Left lung (tissue), 14 donors: ENCODE measurements at places on chromosomes 11 and 22.

DNA sequence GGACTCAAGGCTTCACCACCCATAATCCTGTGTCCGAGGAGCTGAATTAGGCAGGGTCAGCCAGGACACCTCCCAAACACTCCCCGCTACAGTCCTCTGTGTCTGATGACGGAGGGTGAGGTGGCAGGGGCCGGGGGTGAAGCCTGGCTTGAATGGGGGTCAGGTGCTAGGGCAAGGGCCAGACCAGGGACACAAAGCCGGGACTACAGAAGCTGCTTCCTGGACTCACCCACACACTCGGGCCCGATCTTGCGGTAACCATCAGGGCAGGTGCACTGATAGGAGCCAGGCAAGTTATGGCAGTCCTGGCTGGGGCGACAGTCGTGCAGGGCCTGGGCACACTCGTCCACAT, 2.3 kb downstream of the EFEMP2 start:
- DNase-seq: no peak
- H3K27ac ChIP-seq: no peak overlapping the region
- H3K4me3 ChIP-seq: no peak overlapping the region
- H3K4me1 ChIP-seq: no peaks in the 10 kb centered on the region
- peaks cover 34% of the 10 kb centered on the region for H3K36me3 ChIP-seq

DNA sequence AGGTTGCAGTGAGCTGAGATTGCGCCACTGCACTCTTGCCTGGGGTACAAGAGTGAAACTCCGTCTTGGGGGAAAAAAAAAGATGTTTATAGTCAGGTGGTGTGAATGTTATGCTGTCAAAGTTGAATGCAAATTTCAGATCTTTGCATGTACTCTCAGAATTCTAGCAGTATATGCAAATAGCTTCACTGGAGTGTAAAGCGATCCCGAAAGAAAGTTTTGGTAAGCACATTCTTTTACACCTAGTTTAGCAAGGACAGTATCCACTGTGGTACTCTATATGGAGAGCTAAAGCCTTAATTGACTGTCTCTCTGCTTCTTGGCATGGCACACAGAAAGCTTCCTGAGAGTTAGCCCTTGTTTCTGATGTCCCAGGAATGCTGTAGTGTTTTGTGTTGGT, 4.0 kb downstream of the JAM3 start:
- H3K4me1 ChIP-seq: no peaks in the 10 kb centered on the region
- peaks cover 12% of the 10 kb centered on the region for H3K27me3 ChIP-seq
- H3K4me3 ChIP-seq: no peak overlapping the region
- no peak for DNase-seq
- no peaks in the 10 kb centered on the region for H3K36me3 ChIP-seq
- no peak overlapping the region for H3K27ac ChIP-seq

GRCh38 chr11:76026862-76027261, 179.4 kb downstream of the WNT11 start:
- H3K27me3 ChIP-seq: no peaks in the 10 kb centered on the region
- no peak overlapping the region for H3K4me3 ChIP-seq
- no peak for DNase-seq
- no peak overlapping the region for H3K27ac ChIP-seq

- H3K4me1 ChIP-seq: no peaks in the 10 kb centered on the region
- no peak for DNase-seq
- H3K27ac ChIP-seq: no peak overlapping the region
These were observed 92.3 kb downstream of the ANO3 start for GRCh38 chr11:26424255-26424654.

GRCh38 chr22:46066691-46067090, 83.6 kb upstream of the PPARA start:
- peak; percentile 25 for DNase-seq
- peak overlapping the region; percentile 97 for H3K27ac ChIP-seq
- H3K4me1 ChIP-seq: peaks cover 23% of the 10 kb centered on the region
- no peaks in the 10 kb centered on the region for H3K27me3 ChIP-seq

- no peak overlapping the region for H3K27ac ChIP-seq
- DNase-seq: peak; percentile 3
- H3K27me3 ChIP-seq: peaks cover 81% of the 10 kb centered on the region
- peaks cover 3% of the 10 kb centered on the region for H3K4me1 ChIP-seq
- no peaks in the 10 kb centered on the region for H3K36me3 ChIP-seq
These were observed 1.5 kb downstream of the SULT4A1 start for GRCh38 chr22:43860831-43861230.

GRCh38 chr11:93905384-93905783, 55.0 kb upstream of the VSTM5 start:
- H3K27ac ChIP-seq: no peak overlapping the region
- no peak for DNase-seq
- no peaks in the 10 kb centered on the region for H3K4me1 ChIP-seq
- H3K27me3 ChIP-seq: no peaks in the 10 kb centered on the region
- no peaks in the 10 kb centered on the region for H3K36me3 ChIP-seq
- no peak overlapping the region for H3K4me3 ChIP-seq

DNA sequence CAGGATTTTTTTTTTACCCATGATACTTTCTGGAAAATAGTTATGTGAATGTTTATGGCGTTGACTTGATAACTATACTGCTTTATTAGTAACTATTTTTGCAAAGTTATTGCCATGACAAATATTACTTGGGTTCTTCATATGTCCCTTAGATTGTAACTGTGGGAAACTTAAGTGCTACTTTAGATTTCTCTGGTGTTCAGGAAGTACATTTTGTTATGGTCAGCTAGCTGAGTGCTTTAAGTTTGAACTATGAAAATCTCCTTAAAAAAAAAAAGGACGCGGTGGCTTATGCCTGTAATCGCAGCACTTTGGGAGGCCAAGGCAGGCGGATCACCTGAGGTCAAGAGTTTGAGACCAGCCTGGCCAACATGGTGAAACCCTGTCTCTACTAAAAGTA, 42.8 kb downstream of the CSTPP1 start:
- H3K4me1 ChIP-seq: no peaks in the 10 kb centered on the region
- no peaks in the 10 kb centered on the region for H3K27me3 ChIP-seq
- no peak for DNase-seq
- no peak overlapping the region for H3K4me3 ChIP-seq
- no peaks in the 10 kb centered on the region for H3K36me3 ChIP-seq

DNA sequence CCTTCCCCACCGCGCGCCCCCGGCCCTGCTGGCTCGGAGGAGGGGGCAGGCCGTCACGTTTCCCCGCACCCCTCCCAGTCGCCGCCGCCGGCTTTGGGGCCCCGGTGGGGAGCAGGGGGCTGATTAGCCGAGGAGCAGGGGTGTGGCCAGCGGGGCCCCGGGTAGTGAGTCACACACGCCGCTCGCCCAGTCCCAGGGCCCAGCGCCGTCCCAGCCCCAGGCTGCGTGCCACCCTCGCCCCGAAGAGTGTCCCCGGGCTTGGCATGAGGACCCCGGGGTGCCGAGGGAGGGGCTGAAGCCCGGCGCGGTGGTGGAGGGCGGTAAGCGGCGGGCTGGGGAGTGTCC, 34.4 kb downstream of the PRDM11 start:
- peak overlapping the region; percentile 48 for H3K4me3 ChIP-seq
- DNase-seq: peak; percentile 88
- H3K27me3 ChIP-seq: no peaks in the 10 kb centered on the region
- peaks cover 22% of the 10 kb centered on the region for H3K4me1 ChIP-seq
- H3K27ac ChIP-seq: peak overlapping the region; percentile 76

DNA sequence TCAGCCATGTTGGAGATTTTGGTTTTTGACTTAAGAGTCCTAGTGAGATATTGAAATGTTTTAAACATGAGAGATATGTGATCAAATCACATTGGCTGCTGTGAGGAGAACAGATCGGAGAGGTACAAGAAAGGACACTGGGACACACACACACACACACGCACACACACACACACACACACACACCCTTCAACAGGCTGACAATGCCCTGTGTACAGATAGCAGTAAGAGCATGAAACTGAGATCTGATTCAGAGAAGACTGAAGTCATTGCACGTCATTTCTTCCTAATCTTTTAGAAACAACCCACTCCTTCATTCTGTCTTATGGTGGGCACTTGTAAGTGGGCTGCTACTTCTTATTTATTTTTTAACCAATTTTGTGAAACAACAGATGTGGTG, 200.5 kb upstream of the E2F8 start:
- no peak overlapping the region for H3K4me3 ChIP-seq
- no peaks in the 10 kb centered on the region for H3K36me3 ChIP-seq
- H3K4me1 ChIP-seq: peaks cover 5% of the 10 kb centered on the region
- H3K27me3 ChIP-seq: peaks cover 3% of the 10 kb centered on the region

GRCh38 chr11:11860103-11860979, 18.6 kb downstream of the USP47 start:
- no peaks in the 10 kb centered on the region for H3K27me3 ChIP-seq
- H3K4me1 ChIP-seq: peaks cover 56% of the 10 kb centered on the region
- no peaks in the 10 kb centered on the region for H3K36me3 ChIP-seq

DNA sequence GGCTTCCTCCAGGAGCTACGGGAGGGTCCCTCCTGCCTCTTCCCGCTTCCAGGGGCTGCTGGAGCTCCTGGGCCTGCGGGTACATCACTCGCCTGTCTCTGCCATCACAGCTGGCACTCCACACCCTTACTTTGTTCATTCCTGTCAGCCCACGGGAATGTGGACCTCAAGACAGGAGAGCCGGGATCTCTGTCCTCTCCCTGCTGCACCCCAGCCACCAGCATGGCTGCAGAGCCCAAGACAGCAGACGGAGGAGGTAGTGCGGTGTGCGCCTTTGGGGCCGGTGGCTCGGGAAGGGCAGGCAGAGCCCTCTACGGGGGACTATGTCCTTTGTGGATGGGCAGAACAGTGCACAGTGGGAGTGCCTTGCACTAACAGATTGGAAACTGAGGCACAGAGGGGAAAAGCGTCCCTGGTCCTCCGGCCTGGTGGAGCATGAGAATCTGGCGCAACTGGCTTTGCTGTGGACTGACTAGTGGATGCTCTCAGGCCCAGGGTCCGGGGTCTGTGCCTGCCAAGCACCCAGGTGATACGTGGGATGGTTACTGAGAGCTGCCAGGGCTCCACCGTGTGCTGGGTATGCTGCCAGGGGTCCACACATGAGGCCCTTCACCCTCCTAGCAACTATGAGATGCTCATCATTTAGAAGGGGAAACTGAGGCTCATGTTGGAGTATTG, 47.3 kb downstream of the IGF2 start:
- peaks cover 4% of the 10 kb centered on the region for H3K4me1 ChIP-seq
- H3K27ac ChIP-seq: no peak overlapping the region
- DNase-seq: no peak
- H3K4me3 ChIP-seq: no peak overlapping the region
- H3K36me3 ChIP-seq: no peaks in the 10 kb centered on the region

DNA sequence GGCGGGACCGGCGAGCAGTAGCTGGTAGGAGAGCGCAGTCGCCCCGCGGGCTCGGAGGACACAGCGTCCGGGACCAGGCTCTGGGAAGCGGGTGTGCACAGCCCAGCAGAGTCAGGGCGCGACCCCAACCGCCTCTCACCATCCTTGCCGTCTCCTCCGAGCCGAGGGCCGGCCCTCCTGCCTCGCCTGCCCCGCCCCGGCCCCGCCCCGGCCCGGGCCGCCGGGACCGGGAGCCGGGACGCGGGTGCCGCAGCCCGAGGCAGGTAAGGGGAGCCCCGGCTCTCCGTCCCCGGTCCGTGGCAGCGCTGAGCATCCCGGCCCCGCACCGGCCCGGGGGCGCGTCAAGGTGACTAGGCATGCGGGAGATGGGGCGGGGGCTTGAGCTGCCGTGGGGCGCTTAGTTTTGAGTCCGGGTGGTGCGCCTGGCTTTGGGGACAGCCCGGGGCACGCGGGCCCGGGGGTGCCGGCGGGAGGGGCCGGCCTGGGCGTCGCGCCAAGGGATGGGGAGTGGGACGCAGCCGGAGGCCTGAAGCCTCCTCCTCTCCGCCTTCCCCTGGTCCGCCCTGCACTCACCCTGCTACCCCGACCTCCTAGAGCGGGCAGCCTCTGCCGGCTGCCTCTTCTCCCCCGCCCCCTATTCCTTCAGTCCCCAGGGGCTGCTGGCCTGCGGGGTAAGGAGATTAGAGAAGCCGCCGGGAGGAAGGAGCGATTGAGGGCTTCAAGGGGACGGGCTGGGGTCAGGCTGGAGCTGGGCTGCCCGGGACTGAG, at the start of gene ABCG4:
ABCG4 (plus strand) TSS at position 35 of the 768 bp plus-strand sequence. CDS start 914 bp downstream, outside the sequence.
- peak; percentile 85 for DNase-seq
- peak within 1 kb of the TSS; percentile 53 for H3K4me3 ChIP-seq
- H3K27me3 ChIP-seq: peaks cover 11% of the 10 kb centered on the region
- H3K27ac ChIP-seq: no peak within 1 kb of the TSS
- H3K4me1 ChIP-seq: peaks cover 10% of the 10 kb centered on the region

DNA sequence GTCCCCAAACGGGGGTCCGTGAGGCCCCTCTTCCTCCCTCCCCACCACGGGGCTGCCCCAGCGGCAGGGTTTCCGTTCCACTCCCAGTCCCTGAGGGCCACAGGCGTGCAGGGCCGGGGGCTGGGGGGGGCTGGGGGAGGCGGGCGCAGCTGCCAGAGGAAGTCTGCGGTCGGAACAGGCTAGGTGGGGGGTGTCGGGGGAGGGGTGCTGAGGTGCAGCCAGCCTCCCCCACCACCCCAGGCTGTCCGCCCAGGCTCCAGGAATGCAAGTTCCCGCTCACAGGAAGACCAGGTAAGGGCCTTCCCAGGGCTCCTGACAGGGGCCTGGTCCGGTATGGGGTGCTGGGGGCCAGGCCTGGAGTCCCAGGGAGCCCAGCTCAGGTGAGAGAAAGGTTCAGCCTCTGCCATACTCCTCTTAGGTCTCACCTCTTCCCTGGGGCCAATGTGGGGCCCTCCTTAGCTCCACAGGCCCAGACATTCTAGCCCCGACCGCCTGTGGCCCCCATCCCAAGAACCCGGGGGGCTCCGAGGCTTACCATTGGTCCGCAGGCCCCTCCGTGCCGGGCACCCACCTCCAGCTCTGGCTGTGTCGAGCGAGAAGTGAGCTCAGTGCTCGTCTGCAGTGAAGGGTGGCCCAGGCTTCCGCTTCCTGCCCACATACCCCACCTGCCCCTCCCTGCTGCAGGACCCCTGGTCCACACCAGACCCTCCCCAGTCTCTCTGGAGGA, at the start of gene PTPRCAP:
PTPRCAP (minus strand) TSS at position 601 of the 727 bp plus-strand sequence; CDS start at position 538, 63 bp downstream.
- H3K36me3 ChIP-seq: no peaks in the 10 kb centered on the region
- H3K4me3 ChIP-seq: peak within 1 kb of the TSS; percentile 34
- H3K27ac ChIP-seq: peak within 1 kb of the TSS; percentile 45
- DNase-seq: peak; percentile 72
- peaks cover under 1% of the 10 kb centered on the region for H3K4me1 ChIP-seq
- no peaks in the 10 kb centered on the region for H3K27me3 ChIP-seq

- H3K27ac ChIP-seq: peak overlapping the region; percentile 39
- H3K4me1 ChIP-seq: peaks cover 5% of the 10 kb centered on the region
- H3K4me3 ChIP-seq: no peak overlapping the region
- H3K36me3 ChIP-seq: no peaks in the 10 kb centered on the region
- DNase-seq: no peak
These were observed 254.0 kb upstream of the NARS2 start for GRCh38 chr11:78828676-78829075.

DNA sequence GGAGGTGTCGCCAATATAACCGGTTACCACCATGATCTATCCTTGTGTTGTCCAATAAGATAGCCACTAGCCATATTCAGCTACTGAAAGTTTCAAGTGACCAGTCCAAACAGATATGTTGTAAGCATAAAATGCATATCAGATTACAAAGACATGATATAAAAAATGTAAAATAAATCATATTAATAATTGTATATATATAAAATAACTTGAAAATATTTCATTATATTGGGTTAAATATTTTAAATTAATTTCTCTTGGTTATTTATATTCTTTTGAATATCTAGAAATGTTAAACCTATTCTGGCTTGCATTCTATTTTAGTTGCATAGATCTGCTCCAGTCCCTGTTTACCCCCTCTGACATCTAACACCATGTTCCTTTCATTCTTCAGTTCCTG, 121.7 kb upstream of the SEZ6L start:
- no peak overlapping the region for H3K27ac ChIP-seq
- H3K36me3 ChIP-seq: no peaks in the 10 kb centered on the region
- no peaks in the 10 kb centered on the region for H3K27me3 ChIP-seq
- no peak overlapping the region for H3K4me3 ChIP-seq
- no peak for DNase-seq

GRCh38 chr11:125272821-125273220, 108.3 kb downstream of the PKNOX2 start:
- no peaks in the 10 kb centered on the region for H3K36me3 ChIP-seq
- no peaks in the 10 kb centered on the region for H3K4me1 ChIP-seq
- H3K4me3 ChIP-seq: no peak overlapping the region
- no peak for DNase-seq
